ENCODE measurements at places on chromosomes 5 and 9.

- DNase-seq: no peak
Measured at GRCh38 chr5:81363093-81363871, 30.7 kb downstream of the ACOT12 start.

DNA sequence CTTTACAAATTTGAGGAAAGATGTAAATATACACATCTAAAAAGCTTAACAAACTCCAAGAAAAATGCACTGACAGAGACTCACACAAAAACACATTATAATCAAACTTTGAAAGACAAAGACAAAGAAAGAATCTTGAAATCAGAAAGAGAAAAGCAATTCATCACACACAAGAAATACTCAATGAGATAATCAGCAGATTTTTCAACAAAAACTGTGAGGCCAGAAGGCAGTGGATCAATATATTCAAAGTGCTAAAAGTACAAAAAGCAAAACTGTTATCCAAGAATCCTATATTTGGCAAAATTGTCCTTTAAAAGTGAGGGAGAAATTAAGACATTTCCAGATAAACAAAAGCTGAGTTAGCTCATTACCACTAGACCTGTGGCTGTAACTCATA, 6.1 kb downstream of the TPD52L3 start:
- no peak for DNase-seq

DNA sequence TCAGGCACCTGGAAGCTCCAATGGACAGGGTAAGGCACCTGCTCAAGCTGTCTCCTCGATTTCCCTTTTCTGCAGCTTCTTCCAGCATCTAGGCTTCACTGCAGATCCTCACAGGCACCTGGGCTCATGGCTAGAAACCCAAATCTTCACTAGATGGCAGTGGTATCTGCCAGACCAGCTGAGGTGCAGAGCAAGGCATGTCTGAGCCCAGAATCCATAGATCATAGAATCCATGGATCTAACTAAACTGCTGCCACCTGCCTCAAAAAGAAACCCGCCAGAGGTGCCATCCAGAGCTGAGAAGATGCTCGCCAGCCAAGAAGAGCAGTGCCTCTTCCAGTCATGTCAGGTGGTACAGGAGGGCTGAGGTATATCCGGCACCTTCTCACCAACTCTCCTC, 6.9 kb downstream of the SHC3 start:
- no peak for DNase-seq

DNA sequence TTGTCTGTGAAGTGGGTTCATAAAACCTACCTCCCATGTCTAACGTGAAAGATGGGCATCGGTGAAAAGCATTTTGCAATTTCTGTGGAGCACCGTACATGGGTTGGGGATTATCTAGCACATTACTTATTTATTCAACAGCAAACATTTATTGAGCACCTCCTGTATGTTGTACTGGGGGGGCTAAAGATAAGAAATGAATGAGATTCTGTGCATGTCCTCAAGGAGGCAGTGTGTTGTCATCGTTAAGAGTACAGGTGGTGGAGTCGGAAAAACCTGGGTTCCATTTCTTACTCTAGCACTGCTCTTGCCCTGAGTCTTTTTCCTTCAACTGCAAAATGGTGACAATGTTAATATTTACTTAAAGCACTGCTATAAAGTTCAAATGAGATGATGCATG, 30.4 kb upstream of the DENND1A start:
- DNase-seq: no peak

- DNase-seq: no peak
Measured at GRCh38 chr5:55672477-55672911, 39.6 kb downstream of the SLC38A9 start.

All from testis (tissue), 5 donors.